Coronary artery (tissue), 2 donors: ENCODE measurements at places on chromosomes 5 and 9.

DNA sequence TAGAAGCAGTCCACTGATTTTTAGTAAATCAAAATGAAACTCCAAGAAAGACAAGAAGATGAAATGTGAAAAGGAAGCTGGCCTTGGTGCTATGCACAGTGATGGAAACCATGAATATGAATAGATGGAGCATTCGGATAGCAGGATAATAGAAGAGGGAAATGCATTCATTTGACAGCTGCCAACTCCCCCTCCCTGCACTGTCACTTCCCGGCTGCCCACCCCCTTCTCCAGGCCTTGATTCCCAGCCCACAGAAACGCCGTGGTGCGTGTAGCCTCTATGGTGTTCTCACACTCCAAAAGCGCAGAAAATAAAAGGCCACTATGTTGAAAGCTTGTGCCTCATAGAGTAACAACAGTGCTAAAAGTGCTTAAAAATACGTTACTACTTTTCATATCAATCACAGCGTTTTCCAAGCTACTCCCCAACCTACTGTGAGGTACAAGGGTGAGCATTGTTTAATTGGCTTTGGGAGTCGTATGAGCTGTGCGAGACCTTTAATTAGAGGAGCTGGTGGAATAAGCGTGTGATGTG is 26.1 kb upstream of the IFNK start:
- no peak for DNase-seq

- DNase-seq = no peak
These were observed 264.6 kb upstream of the TAS2R1 start for GRCh38 chr5:9894571-9895301.

DNA sequence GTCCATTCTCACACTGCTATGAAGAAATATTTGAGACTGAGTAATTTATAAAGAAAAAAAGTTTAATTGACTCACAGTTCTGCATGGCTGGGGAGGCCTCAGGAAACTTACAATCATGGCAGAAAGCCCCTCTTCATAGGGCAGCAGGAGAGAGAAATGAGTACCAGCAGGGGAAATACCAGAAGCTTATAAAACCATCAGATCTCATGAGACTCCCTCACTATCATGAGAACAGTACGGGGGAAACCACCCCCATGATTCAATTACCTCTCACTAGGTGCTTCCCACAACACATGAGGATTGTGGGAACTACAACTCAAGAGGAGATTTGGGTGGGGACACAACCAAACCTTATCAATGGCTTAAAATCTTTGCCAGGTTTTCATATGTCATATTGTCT is 20.3 kb upstream of the TENT4A start:
- no peak for DNase-seq

DNA sequence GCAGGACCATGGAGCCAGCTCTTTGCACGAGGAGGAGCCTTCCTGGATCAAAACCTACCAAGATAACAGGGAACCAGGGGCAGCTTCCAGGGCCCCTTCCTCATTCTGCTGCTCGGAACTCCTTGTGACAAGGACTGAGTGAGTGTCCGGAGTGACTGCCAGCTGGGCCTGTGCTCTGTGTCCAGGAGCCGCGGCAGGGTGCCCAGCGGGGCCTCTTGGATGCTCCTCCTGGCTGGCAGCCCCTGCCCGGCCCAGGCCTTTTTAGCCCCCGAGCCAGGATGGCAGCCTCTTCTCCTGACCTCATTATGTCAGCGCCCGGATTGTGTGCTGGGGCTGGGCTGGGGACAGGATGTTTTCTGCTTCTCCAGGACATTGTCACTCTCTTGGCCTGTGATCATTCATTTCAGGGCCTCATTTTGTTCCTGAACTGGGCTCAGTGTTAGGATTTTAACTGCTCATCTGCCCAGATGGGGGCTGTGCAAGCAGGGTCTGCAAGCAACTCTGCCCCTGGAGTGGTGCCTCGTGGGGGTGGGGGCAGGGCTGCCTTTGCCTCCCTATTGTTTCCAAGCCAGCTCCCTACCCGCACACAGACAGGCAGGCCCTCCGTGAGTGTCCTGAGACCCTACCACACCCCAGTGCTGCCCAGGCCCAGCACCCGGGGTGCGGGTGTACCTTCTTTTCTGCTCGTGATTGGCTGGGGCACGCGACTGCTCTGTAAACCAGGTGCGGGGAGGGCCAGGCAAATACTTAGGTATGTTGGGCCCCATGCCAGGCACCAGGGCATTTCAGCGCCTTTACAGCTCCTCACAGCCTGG is 161.6 kb downstream of the COL23A1 start:
- DNase-seq = peak; percentile 64

- DNase-seq = no peak
These were observed 38.8 kb upstream of the PWWP2A start for GRCh38 chr5:160158087-160158486.

DNA sequence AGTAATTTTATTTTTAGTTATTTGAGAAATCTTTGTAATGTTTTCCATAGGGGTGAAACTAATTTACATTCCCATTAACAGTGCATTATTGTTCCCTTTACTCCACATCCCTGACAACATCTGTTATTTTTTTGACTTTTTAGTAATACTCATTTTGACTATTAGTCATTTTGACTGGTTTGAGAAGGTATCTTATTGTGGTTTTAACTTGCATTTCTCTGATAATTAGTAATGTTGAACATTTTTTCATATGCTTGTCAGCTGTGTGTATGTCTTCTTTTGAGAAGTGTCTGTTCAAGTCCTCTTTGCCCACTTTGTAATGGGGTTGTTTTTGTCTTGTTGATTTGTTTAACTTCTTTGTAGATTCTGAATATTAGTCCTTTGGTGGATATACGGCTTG is 27.5 kb downstream of the CCDC152 start:
- DNase-seq = no peak

DNA sequence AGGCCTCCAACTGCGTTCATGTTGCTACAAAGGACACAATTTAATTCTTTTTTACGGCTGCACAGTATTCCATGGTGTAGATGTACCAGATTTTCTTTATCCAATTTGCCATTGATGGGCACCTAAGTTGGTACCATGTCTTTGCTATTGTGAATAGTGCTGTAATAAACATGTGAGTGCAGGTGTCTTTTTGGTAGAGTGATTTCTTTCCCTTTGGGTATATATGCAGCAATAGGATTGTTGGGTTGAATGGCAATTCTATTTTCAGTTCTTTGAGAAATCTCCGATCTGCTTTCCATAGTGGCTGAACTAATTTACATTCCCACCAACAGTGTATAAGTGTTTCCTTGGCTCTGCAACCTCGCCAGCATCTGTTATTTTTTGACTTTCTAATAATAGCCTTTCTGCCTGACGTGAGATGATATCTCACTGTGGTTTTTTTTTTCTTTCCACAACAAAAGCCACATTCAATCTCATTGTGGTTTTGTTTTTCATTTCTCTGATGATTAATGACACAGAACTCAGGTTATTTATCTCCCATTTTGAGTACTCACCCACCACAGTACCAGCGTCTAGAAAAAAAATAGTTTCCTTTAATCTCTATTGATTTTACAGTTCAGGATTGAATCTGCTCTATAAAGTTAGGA is 21.9 kb downstream of the ARRDC3 start:
- DNase-seq = no peak

DNA sequence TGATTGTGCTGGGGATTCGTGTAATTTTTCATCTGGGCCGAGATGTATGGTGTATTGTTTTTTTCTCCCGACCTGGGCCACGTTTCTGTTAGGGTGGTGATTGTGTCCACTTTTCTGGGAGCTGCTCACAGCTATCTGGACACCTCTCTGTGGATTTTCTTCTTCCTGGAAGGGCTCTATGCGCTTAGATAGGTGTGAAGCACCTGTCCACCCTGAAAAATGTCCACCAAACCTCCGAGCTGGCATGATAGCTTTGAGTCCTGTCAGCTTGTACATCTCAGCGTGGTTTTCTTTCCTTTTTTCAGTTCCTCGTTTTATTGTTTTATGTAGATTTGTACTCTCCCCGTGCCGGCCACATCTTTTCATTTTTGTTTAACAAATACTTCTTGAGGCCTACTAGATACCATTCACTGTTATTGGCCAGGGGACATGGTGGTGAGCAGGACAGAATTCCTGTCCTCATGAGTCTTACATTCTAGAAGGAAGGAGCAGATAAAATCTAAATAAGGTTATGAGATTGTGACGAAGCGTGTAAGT is 1.1 kb downstream of the UGCG start:
- DNase-seq = no peak

DNA sequence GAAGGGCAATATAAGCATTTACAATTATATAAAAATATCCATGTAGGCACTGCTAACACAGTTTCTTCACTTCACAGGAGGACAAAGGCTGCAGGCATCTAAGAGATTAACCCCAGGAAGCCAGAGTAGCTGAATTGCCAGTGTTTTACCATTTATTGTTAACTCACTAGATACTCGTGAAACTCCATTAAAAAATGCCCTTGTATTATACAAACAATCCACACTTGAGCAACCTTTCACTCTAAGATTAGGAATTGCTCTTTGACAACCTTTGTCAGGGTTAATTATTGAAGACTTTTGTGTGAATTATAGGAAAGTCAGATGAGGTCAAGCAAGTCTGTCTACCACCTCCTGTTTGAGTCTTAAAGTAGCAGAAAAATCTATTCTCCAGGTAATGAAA is 317.8 kb downstream of the ADGRV1 start:
- DNase-seq = no peak

DNA sequence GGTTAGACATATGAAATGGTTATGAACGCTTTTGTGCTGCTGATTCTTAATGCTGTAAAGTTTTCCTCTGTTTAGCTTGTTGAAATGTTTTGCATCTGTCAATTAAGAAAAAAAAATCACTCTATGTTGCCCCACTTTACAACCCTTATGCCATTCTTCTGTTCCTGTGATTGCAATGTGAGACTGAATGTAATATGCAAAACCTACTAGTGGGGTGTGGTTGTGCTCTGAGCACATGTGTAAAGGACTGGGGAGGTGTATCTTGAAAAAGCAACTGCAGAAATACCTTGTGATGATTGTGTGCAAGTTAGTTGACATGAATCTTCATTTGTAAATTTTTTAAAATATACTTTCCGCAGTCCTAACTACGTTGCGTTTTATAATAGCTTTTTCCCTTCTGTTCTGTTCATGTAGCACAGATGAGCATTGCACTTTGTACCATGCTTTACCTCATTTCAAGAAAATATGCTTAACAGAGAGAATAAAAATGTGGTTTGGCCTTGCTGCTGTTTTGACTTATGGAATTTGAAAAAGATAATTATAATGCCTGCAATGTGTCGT is 357.0 kb upstream of the PIK3R1 start:
- DNase-seq = no peak

GRCh38 chr5:31144364-31144763 is 49.1 kb upstream of the CDH6 start:
- no peak for DNase-seq

- DNase-seq = no peak
These were observed 315.5 kb downstream of the SEMA5A start for GRCh38 chr5:9230355-9230754.

DNA sequence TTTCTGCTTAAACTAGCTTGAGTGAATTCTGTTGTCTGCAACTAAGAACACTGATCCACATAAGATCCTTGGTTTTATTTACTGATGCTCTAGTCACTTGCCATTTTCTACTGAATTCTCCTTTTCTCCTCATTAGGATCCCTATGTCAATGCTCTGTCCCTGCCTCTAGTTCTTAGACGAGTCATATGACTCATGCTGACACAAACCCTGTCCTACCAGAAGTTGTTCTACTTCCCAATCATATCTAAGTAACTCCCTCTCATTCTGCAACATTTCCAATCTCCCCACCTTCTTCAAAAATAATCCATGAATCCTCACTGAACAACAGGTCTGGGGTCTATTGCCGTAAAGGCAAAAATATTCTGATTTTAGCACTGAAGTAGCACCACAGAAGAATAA is 47.1 kb upstream of the DMRT1 start:
- DNase-seq = no peak

- DNase-seq = no peak
These were observed 187.1 kb downstream of the AOPEP start for GRCh38 chr9:94913550-94913949.

- DNase-seq = no peak
These were observed 19.8 kb downstream of the BARHL1 start for GRCh38 chr9:132602207-132602606.

DNA sequence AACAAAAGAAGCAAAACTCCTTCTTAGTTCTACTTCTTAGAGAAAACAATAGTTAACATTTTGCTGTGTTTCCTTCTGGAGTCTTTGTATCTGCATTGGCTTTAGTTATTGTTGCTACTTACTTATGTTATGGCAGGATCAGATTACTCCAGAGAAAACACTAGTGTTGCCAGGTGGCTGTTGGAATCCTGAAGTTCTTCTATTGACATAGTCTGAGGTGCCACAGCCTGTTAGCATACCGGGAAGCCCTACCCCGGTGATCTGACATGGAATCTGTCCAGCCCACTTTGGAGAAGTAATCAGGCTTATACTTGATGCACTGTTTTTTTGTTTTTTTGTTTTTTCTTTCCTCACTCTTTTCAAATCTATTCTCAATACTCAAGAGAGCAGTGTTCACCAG is 68.5 kb upstream of the CEP78 start:
- no peak for DNase-seq

- DNase-seq = no peak
These were observed 9.1 kb upstream of the CERCAM start for GRCh38 chr9:128411364-128412119.
